ENCODE measurements at places on chromosomes 3 and 15.

DNA sequence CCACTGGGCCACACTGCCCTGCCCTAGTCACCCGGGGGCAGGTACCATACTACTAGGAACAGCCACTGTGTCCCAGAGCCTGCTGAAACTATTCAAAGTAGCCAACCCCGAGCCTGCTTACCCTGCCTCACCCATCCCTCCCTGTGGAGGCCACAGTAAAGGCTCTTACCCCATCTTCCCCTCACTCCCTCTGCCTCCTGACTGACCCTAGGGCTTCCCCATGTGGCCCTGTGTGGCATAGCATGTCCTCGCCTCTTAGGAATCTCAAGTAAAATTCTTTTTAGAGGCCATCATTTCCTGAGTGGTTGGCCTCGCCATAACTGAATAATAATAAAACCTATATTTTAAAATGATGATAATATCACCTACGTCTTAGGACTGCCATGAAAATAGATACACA is 112.2 kb upstream of the SLC6A11 start:
- DNase-seq = no peak

- no peak for DNase-seq
These were observed 225.6 kb upstream of the ATP11B start for GRCh38 chr3:182567700-182568099.

- DNase-seq = no peak
These were observed 52.6 kb downstream of the MTHFS start for GRCh38 chr15:79844221-79844620.

DNA sequence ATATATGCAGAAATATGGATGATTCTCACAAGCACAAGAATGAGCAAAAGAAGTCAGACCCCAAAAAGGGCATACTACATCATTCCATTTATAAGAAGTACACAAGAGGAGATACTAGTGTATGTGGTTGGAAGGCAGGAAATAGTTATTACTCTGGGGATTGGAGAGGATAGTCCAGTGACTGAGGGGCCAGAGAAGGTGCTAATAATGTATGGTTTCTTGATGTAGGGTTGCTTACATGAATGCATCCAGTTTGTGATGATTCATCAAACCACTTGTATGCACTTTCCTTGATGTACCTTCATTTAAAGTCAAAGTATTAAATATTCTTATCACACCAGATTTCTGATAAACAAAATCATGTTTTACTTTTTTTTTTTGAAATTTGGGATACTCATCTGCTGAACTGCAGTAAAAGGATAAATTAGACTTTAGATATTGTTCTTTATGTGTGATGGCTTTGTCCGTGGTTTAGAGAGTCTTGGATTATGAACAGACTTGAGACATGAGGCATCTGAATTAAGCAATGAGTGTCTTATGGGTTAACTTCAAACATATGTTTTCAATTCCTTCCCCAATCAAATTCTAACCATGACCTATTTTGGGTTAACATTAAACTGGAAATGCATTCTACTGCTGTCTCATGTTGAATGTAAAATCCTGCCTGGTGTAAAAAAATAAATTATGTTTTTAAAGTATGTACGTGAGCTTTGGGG is 171.2 kb downstream of the SEMA6D start:
- no peak for DNase-seq

DNA sequence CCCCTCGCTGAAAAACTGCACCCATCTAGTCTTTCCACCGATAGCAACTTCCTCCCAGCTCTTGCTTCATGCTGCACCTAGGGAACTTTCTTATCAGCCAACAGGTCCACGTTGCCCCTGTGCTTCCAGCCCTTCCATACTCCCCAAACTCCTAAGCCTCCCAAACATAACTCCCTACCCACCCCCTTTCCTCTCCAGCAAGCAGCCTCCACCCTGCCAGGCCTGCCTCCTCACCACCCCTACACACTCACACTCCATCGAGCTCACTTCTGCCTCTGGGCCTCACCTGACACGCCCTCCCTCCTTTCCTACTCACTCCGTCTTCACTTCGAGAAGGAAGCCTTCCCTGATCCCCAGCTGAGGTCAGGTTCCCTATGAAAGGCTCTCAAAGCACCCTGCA is 8.1 kb downstream of the INSYN1 start:
- no peak for DNase-seq

DNA sequence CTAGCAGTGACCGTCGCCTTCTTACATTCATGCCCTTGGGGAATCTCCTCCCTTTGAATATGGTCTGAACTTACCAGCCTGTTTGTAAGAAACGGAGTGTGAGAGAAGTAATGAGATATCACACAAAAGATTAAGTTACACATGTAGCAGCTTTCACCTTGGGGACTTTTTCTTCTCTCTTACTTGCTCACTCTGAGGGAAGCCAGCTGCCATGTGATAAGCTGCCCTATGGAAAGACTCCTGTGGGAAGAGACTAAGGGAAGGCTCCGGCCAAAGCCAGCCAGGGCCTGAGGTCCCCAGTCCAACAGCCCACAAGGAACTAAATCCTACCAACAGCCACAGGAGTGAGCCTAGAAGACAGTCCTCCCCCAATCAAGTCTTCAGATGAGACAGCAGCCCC is 190.4 kb upstream of the TSC22D2 start:
- no peak for DNase-seq

DNA sequence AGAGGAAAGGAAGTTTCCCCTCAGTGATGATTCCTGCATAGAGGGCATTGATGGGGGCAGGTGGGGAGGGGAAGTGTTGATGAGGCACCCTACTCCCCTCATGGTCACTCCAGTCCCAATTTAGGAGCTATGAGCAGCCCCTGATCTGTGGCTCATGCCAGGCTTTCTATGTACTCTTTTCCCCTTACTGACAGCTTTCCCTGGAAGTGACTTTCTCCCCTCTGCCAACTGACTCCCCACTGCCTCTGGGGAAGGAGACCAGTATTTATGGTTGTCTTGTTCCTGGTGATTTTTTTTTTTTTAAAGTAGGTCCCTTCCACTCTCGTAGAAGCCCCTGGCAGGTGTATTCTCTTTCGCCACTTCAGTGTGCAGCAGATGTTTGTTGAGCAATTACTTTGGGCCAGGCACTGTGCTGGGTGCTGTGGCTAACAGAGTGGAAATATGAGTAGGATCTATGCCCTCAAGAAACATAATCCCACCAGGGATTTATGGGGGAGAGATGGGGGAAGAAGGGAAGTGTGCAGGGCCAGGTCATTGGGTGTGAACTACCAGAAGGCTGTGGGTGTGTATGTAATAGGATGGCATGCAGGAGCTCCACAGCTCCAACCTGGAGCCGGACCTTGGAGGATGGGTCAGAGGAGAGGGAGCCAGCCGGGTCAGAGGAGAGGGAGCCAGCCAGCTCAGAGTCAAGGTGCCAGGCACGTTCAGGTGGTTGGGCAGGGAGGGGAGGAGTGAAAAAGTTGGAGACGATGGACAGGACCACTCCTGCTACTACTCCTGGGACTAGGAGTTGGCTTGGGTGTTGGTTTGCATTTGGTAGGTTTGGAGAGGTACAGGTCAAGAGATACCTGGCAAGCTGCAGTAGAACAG is 3.5 kb downstream of the SMAD6 start:
- no peak for DNase-seq

DNA sequence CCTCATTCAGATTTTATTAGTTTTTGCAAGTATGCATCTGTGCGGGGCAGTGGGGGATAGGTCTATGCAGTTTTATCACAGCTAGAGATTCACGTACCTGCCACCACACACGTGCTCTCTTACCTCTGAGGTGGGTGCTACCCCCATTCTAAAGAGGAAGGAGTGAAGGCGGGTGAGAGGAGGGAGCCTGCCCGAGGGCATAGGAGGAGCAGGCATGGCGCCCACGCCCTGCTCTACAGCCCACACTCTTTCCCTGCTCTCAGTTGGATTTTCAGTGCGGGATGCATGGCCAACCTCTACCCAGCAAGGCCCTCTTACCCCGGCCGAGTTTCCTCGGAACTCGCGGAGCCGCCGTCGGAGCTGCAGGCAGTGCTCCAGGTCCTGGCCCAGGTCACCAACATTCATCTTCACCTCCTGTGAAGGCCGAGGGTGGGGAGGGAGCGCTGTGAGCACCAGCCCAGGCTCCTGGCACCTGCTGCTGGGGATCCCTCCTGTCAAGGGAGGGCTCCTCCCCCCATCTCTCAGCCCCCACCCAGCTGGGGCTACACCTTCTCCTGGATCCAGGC is 26.9 kb downstream of the PLA2G4B start:
- DNase-seq = no peak

DNA sequence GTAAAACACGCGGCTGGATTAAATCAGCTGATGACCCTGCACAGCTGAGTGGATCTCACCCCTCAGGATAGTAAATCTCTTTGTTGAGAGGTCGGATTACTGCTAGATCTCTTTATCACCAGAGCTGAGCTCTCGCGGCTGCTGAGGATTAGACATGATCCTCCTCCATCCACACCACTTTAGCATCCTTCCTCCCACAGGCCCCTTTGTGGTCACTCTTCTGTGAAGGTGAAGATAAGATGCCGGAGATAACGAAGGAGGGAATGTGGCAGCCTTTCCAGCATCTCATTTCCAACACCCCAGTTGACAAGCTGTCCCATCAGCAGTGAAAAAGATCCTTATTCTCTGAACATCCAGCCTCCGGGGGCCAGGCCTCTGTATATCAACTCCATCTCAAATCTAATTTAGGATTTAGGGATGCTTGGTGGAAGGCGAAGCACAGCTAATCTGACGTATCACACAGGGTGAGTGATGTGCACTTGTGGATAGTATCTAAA is 47.5 kb upstream of the SELENOK start:
- no peak for DNase-seq

GRCh38 chr3:26118165-26118564 is 328.3 kb downstream of the OXSM start:
- DNase-seq = no peak

- DNase-seq = no peak
These were observed 209.2 kb upstream of the GADL1 start for GRCh38 chr3:31103623-31104180.

GRCh38 chr3:39124876-39125840 is 17.7 kb downstream of the TTC21A start:
- DNase-seq = no peak

GRCh38 chr3:12644331-12644937 is 19.5 kb downstream of the RAF1 start:
- DNase-seq = no peak

- no peak for DNase-seq
These were observed 1.3 kb downstream of the CHST13 start for GRCh38 chr3:126525091-126525852.

DNA sequence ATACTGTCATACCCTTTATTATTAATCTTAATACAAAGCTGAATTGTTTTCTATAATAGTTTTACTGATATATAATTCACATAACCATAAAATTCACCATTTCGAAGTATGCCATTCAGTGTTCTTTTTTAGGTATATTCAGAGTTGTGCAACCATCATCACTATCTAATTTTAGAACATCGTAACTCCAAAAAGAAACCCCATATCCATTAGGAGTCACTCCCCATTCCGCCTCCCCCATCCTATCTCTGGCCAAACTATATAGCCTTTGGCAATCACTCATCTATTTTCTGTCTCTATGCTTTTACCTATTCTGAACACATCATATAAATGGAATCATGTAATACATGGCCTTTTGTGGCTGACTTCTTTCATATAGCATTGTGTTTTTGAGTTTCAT is 169.7 kb upstream of the GALNT15 start:
- DNase-seq = no peak

- no peak for DNase-seq
These were observed 242.3 kb downstream of the FHIT start for GRCh38 chr3:61008998-61009380.

DNA sequence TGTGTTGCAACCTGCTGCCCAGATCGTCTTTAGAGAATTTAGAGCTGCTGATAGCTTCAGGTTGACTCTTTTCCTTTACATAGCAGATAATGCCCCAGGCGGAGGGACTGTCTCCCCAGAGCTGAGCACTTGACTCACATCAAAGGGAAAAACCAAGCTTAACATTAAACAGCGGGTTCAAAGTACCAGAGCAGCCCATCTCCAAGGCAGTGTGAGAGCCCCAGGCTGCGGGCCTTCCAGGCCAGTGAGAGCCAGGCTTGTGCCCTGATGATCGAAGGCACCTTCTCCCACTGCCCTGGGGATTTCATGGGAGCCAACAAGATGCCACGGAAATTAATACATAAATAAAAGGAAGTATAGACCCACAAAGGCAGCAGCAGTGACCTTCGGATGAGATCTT is 275.6 kb downstream of the XXYLT1 start:
- no peak for DNase-seq

- no peak for DNase-seq
These were observed 35.6 kb downstream of the AMOTL2 start for GRCh38 chr3:134338516-134339261.

DNA sequence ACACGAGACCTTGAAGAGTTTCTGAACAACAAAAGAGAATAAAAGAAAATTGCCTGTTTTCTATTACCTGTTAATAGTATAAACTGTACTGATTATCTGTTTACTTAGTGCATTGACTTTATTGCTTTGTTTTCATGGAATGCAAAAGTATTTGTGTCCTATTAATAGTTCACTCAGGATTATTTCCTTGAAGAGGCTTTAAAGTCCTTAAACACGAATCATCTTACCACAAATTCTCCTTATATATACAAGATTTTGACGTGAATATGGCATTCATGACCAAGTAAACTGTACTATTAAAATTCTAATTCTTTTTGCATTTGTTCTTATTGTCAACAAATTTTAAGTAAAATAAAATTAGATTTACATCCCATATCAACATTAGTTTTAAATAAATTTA is 513.0 kb downstream of the NTRK3 start:
- no peak for DNase-seq

DNA sequence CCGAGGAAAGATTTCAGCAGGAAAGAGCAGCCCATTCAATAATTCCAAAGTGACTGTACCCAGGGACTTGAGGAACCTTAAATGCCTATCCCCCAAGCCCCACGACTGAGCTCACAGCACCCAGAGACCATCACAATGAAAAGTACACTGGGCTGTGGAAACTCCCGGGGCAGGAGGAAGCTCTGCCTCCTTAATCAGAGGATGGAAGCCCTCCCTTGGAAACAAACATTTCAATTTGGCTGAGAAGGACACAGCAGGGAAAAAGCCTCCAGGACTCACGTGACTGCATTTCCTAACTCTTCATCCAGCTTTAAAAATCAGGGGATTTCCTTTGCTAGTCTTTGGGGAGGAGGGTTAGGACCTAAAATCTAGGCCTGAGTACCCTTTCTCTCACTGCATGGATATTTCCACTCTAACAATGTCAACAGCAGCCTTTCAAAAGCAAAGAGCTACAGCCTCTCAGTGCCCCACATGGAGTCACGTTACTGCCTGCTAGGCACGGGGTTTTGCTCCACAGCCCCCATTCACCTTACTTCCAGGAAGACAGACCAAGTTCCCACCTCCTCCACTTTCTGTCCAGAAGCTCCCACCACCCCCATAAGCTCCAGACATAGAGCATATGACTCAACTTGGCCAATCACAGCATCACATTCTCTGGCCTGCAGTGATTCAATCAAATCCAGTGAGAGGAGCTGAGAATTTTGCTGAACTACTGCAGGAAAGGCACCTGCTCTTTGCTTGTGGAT is 68.9 kb upstream of the WNT5A start:
- DNase-seq = no peak

DNA sequence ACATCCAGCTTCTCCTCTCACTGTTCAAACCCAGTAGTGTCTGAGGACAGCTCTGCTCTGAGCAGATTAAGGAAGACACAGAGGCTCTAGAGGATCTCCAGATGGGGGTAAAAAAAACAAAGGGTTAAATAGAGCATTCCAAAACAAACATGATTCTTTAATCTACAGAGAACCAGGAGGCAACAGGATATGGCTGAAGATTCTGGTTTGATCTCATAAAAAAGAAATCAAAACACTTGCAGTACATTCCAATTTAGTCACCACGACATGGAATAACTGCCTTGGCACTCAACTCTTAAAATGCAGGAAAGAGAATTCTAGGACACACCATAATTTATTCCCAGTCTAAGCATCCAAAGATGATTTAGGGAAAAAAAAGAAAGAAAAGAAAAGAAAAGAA is 32.0 kb downstream of the TM4SF4 start:
- DNase-seq = no peak
